ENCODE measurements at places on chromosomes 3 and 15. TPM values are rescaled to one million over a fixed set of nuclear protein-coding genes. Genes with fewer than 3 reads are reported as not detected.

Gene ZNF660
- 0.67 TPM for total RNA-seq

Gene CD200R1L
- not detected for total RNA-seq

Gene LRRC28
- total RNA-seq, result 29.8 TPM

Gene GLT8D1
- 37.7 TPM for total RNA-seq

Measured in right atrium auricular region (tissue), 2 donors.